ENCODE measurements at places on chromosomes 1 and 21.

DNA sequence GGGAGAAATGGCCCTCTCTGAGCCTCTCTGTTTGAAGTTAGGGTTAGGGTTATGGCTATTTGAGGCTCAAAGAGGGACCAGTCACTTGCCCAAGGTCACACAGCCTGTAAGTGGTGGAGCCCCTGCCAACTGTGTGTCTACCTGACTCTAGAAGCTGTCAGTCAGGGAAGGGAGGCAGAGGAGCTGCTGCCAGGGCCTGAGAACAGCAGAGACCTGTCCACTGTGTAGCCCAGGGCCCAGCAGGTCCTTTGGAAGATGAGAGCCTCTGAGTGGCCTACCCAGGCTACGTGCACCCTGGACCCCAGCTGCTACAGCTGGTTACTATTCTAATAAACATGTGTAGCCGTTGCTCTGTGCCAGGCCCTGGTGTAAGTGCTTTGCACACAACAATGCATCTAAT, 15.1 kb upstream of the EDN2 start:
- no peak for DNase-seq

GRCh38 chr1:15573477-15573876, 11.4 kb downstream of the AGMAT start:
- DNase-seq: no peak

- no peak for DNase-seq
Measured at GRCh38 chr1:193703655-193704054, 517.2 kb upstream of the B3GALT2 start.

DNA sequence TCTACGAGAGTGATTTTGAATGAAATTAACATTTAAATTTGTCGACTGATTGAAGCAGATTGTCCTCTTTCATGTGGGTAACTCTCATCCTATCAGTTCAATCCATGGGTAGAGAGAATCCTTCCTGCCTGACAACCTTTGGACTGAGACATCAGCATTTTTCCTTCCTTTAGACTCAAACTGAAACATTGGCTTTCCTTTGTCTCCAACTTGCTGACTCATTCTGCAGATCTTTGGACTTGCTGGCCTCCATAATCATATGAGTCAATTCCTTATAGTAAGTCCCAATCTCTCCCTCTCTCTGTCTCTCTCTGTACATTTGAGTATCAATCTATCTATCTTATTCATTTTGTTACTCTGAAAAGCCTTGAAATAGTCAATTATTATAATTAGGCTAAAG, 416.7 kb downstream of the LRRIQ3 start:
- DNase-seq: no peak

DNA sequence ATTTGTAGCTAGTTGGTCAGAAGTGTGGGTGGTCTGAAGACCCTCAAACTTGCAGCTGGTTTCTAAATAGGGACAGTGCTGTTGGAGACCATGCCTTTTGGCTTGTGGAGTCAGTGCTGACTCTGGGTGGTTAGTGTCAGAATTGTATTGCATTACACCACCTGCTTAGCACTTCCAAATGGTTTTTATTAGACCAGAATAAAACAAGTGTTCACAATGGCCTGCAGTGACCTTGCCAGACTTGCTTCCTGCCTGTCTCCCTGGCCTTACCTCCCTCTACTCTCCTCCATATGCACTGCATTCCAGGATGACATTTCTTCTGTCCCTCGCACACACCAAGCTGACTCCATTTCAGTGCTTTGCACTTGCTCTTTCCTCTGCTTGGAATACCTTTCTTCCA, 72.7 kb upstream of the CNIH3 start:
- DNase-seq: no peak

GRCh38 chr1:76038287-76039004, 36.1 kb upstream of the ST6GALNAC3 start:
- no peak for DNase-seq

- DNase-seq: no peak
Measured at GRCh38 chr1:184019069-184019468, 18.5 kb downstream of the COLGALT2 start.

DNA sequence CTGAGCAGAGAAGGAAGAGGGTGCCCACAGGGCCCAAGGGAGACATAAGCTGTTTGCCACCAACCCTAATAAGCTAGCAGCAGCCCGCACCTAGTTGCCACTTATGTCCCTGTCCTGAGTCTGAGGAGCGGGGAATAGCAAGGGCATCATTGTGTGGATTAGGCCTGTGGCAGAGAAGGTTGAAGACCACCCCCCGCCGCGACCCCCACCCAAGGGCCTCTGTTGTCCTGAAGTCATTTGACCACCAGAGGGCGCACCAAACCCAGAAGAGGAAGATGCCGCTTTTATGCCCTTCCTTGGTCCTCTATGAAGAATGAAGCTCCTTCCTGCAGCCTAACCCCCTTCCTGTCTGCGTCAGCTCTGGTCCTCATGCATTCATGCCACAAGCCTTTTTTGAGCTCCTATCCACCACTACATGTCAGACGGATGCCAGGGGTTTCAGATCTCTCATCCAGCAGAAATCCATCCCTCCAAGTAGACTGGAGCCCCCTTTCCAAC, 16.6 kb downstream of the RHBG start:
- no peak for DNase-seq

DNA sequence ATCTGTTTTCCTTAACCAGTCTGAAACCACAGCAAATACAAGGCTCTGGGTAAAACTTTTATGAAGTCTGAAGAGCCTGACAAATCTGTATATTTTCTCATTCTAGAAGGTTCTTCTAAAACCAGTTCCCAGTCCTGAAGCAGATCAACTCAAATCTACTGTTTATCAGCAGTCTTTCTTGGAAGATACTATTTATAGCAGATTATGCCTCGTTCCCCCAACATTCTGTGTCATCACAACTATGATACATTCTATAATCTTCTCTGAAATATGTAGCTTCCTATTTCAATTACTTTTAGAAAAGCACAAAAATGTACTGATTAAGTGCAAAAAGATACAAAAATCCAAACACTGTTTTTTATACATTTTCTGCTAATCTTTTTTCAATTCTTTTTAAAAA, 67.5 kb downstream of the NIBAN1 start:
- DNase-seq: no peak

- DNase-seq: no peak
Measured at GRCh38 chr1:15207829-15208429, 39.1 kb upstream of the FHAD1 start.

- no peak for DNase-seq
Measured at GRCh38 chr1:10479296-10479695, 4.5 kb downstream of the PEX14 start.

- no peak for DNase-seq
Measured at GRCh38 chr1:223500560-223501425, 107.6 kb downstream of the CCDC185 start.

DNA sequence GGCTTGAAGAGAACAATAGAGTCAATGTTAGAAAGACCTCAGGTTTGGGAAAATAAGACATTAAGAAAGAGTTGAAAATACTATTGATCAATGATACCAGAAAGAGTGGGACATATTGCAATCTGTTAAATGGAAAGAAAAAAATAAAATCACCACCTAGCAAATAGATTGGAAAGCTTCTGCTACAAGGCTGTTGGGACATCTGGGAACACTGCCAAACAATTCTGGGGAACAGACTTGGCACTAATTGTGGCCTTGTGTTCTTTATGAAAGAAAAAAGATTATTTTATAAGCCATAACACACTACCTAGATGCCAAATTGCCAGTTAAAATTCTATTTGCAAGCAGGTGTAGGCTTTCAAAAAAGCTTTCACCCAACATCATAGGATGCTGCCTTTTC, 137.8 kb downstream of the TSEN15 start:
- DNase-seq: no peak

DNA sequence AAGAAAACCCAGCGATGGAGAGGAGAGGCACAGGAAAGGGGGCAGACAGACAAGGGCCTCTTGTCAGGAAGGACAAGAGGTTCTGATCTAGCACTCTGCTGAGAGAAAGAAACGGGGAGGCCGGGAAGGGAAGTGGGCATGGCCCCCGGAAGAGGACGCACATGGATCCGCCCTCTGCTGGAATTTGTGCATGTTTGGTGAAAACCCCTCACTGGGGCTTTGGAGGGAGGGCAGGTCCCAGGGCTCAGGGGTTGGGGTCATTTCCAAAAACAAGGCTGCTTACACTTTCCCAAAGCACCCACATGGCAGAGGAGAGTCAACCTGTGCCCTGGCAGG, 32.4 kb upstream of the ECE1 start:
- no peak for DNase-seq

DNA sequence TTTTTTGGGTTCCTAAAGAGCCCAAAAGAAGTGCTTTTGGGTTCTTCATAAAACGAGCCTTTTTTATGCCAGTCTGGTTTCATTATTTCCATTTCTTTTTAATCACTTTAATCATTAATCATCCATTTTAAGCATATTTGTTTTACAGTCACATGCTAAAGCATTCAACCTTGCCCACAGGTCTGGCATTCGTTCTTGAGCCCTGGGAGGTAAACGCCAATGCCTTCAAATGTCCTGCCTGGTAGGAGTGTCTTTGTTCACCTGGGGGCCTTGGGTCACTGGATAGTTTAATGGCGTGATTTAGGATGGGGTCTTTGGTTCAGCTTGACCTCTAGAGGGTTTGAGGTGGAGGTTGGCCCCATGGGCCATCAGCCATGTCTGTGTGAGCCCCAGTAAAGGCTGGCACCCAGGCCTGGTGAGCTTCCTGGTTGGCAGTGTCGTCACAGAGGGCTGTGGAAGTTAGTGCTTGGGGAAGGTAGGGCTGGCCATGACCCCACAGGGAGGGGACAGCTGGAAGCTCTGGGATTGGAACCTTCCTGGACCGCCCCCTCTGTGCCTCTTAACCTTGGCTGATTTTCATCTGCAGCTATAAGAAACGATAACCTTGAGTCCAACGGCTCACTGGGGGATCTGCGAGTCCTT, 20.2 kb downstream of the C1orf174 start:
- DNase-seq: no peak

GRCh38 chr21:25664491-25664931, 25.5 kb downstream of the JAM2 start:
- DNase-seq: no peak

DNA sequence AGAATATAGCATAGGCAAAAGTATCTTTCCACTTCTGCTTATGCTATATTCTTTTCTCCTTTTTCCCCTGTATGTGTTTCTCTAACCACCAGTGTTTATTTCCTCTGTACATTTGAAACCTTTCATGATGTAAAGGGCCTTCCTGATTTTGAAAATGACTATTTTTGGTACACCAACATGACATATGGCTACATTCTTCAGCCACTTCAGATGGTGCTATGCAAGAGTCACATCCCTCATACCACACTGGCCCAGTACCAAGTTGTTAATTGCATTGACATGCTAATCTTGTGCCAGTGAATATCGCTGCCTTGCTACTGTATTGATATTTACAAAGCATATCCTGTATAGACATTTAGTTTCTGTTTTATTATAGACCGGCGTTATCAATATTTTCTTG, 408.7 kb downstream of the NCAM2 start:
- no peak for DNase-seq

GRCh38 chr1:76281306-76281705, 206.8 kb downstream of the ST6GALNAC3 start:
- no peak for DNase-seq

- DNase-seq: no peak
Measured at GRCh38 chr1:95084317-95085176, 11.8 kb upstream of the ALG14 start.
